Right lobe of liver (tissue), 6 donors: ENCODE measurements at places on chromosomes 16 and 17. TPM values are rescaled to one million over a fixed set of nuclear protein-coding genes. Genes with fewer than 3 reads are reported as not detected.

The ZP2 gene
- total RNA-seq: not detected

The NPW gene
- total RNA-seq: 12.3 TPM

The KRTAP3-1 gene
- not detected for total RNA-seq

The MGAT5B gene
- not detected for total RNA-seq

- DNase-seq: peak; percentile 77
Observed at GRCh38 chr17:82668631-82669099, 20.4 kb upstream of the WDR45B start.

DNA sequence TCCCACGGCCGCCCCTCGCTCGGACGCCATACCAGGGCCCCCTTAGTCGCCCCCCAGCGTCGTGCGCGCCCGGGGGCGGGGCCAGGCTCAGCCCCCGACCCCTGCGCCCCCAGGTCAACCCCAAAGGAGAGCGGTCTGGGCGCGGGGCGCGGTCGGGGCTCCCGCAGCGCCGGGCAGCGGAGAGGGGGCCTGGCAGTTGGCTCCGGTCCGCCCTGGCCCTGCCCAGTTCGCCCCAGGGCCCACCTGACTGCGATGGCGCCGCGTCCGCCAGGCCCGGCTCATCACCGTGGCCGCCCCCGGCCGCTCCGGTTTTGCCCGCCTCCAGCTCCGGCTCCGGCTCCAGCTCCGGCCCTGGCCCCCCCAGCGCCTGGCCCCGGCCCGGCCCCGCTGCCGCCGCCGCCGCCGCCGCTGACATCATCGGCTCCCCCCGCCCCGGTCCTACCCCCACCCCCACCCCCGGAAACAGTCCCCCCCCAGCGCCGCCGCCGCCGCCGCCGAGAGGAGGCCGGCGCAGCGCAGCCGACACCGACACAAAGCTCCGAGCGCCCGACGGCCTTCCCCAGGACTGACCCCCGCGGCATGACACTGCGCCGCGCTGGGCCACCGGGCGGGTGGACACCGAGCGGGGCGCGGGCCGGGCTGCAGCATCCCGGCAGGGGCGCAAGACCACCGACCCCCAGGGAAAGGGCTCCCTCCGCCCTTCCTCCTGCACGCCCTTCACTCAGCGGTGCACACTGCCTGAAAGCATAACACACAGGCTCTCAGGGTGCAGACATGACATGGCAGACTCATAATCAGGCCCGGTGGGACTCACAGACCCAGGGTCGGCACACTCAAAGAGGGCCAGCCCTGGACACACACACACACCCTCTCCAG lies at the start of gene ZBTB4:
Gene ZBTB4, minus strand, starts transcription at position 419 of the 876 bp plus-strand sequence. CDS start 12,830 bp downstream, outside the sequence.
- DNase-seq: no peak

DNA sequence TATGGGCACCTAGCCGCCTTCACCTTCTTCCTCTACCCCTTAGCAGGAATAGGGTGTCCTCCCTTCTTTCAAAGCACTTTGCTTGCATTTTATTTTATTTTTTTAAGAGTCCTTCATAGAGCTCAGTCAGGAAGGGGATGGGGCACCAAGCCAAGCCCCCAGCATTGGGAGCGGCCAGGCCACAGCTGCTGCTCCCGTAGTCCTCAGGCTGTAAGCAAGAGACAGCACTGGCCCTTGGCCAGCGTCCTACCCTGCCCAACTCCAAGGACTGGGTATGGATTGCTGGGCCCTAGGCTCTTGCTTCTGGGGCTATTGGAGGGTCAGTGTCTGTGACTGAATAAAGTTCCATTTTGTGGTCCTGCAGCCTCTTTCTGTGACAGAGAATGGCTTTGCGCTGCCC lies 4.6 kb downstream of the TMUB2 start:
- DNase-seq: no peak

- DNase-seq: no peak
Observed at GRCh38 chr17:55416470-55417052, 5.1 kb downstream of the MMD start.

GRCh38 chr16:56197192-56197992 lies 6.1 kb downstream of the GNAO1 start:
- no peak for DNase-seq

DNA sequence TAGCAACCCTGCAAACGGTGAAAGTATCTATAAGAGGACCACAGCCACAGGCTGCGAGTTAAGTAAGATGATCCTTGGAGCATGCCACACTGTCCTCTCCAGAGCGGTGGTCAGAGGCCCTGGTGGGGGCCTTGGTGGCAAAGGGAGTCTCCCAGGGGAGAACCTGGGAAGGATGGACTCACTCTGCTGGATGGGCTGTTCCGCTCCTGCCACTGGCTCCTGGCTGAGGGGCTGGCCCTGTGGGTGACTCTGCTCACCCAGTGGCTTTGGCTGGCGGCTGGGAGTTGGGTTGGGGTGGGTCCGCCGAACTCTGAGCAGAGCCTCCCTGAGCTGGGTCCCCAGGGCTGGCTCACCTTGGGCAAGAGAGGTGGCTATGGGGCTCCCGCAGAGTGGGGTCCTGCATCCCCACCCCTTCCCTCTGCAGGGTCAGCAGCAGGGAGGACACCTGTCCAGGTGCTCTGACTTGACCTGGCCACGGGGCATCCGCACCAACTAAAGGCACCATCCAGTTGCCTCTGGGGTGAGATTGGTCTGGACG lies 7.3 kb downstream of the CDK5R1 start:
- DNase-seq: no peak

DNA sequence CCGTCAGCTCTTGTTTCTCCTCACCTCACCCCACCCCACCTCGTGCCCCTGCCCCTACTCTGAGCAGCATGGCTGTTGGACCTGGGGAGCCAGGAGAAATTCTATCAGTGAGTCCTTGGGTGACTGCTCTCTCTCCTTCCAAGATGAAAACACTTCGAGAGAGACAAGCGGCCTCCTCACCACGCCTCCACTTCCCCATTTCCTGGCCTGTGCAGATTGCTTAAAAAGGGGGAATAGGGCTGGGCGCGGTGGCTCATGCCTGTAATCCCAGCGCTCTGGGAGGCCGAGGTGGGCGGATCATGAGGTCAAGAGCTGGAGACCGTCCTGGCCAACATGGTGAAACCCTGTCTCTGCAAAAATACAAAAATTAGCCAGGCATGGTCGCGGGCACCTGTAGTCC lies 9.5 kb downstream of the DLX4 start:
- no peak for DNase-seq
